ENCODE measurements at places on chromosomes 2 and 18. TPM values are rescaled to one million over a fixed set of nuclear protein-coding genes. Genes with fewer than 3 reads are reported as not detected.

Gene RGPD4
- total RNA-seq, result not detected

Gene TBC1D8
- total RNA-seq, result 11.8 TPM

Gene LIMS4
- total RNA-seq, result 1.2 TPM

DNA sequence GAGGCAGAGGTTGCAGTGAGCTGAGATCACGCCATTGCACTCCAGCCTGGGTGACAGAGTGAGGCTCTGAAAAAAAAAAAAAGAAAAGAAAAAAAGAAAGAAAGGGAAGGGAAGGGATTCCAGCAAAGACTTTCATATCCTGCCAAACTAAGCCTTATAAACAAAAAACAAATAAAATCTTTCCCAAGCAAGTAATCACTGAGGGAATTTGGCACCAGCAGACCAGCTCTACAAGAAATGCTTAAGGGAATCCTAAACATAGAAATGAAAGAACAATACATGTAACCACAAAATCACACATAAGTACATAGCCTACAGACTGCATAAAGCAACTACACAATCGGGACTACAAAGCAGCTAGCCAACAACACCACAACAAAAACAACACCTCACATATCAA, 79.1 kb downstream of the TRABD2A start:
- no peak for DNase-seq

DNA sequence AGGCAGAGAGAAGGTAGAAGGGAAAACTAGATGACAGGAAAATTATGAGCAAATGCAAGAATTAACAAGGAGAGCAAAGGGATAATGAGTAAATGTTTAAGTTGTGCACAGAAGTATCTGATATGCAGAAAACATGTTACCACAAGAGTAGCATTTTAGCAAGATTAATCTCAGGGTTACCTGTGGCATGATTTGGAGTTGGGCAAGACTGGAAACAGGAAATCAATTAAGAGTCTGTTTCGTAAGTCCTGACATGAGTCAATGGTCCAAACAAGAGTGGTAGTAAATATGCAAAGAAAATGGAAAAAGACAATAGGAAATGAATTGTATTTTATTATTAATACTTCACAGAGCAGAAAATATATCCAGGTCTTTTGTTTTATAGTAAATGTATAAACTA, 17.3 kb upstream of the MTX2 start:
- no peak for DNase-seq

DNA sequence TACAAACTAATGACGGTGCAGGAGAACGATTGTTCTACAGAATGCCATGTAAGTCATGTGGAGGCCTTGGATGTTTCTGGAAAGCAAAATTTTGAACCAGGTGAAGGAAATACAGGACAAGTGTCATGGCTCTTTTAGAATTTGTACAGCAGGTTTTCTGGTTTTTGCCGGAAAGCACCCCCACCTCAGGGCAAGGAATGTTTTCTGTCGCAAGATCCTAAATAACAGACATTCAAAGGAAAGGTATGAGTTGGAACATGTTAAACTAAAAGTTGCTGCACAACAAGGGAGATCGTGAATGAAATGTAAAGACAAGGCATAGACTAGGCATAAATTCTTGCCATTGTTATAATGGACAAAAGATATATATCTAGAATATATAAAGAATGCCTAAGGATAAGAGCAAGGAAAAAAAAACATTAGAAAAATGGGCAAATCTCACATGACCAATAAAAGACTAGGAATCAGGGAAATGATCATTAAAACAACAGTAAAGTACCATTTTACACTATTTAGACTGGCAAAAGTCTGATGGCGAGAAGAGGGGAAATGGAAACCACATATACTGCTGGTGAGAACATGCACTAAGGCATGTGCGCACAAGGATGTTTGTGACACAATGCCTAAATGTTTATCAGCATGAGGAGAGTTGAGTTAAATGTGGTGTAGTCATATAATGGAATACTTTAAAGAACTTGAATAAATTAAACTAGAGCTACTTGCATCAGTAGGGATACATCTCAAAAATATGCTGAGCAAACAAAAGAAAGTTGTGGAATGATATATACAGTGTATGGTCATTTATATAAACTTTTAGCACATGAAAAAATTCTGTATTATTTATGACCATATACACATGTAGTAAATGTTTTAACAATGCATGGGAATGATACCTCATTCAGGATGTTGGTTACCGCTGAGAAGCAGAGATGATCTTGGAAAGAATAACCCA, 127.0 kb downstream of the EML6 start:
- no peak for DNase-seq

- DNase-seq, result no peak
Observed at GRCh38 chr2:50613161-50613560, 418.8 kb downstream of the NRXN1 start.

- no peak for DNase-seq
Observed at GRCh38 chr2:118016911-118017310, 3.0 kb upstream of the CCDC93 start.

DNA sequence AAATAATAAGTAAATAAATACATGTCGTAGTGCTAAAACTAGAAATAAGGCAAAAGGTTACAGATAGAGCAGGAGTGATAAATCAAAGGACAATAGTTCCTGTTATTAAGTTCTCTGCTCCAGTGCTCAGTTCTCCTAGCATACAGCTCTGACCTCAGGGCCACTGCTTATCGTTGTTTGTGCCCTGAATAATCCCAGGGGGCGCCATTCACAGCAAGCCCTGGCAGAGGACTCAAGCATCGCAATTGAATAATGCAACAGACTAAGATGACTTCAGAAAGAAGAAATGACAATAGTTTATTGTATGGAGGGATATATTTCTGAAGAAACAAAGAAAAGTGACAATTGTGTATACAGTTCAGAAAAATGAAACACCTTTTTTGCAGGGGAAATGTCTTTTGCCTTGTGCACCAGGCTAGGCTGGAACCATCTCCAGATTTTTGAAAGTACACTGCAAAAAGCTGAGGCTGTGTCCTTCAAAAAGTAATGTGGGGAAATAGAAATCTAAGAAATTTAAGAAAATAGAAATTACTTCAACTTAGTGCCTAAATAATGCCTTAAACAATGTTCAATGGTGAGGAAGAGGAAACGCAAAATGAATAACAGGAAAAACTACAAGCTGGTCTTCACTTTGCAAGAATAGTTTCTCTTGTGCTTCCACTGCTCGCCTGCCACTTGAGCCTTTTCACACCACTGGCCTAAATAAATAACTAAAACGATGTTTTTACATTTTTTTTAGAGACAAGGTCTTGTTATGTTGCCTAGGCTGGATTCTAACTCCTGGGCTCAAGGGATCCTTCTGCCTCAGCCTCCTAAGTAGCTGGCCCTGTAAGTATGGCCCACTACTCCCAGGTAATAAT, 19.0 kb upstream of the CCNYL1 start:
- peak; percentile 57 for DNase-seq

GRCh38 chr2:139142252-139142880, 362.2 kb upstream of the NXPH2 start:
- DNase-seq, result no peak
